ENCODE measurements at places on chromosomes 16 and 17.

DNA sequence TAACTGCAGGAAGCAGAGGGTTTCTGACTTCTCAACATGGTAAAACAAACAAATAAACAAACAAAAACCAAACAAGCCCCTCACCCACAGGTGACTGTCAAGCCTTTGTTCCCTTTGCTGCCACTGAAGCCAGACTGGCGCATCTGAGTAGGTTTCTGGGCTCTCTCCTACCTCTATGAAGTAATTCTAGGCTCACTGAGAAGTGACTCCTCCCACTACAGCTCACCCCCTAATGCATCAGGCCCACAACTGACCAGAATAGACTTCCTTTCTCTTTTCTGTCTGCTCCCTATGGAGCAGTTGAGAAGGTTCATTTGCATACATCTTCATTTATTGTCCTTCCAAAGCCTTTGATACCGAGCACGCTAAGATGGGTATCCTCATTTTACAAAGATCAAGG, 77.0 kb upstream of the CCL2 start:
- DNase-seq = no peak

- no peak for DNase-seq
Measured at GRCh38 chr17:42018339-42018738, 1.1 kb upstream of the DNAJC7 start.

- DNase-seq = no peak
Measured at GRCh38 chr16:88805340-88805715, 1.7 kb downstream of the CDT1 start.

- DNase-seq = no peak
Measured at GRCh38 chr17:75457047-75457654, 716 bp downstream of the TMEM94 start.

GRCh38 chr17:42087736-42088705, 10.3 kb downstream of the ZNF385C start:
- no peak for DNase-seq

DNA sequence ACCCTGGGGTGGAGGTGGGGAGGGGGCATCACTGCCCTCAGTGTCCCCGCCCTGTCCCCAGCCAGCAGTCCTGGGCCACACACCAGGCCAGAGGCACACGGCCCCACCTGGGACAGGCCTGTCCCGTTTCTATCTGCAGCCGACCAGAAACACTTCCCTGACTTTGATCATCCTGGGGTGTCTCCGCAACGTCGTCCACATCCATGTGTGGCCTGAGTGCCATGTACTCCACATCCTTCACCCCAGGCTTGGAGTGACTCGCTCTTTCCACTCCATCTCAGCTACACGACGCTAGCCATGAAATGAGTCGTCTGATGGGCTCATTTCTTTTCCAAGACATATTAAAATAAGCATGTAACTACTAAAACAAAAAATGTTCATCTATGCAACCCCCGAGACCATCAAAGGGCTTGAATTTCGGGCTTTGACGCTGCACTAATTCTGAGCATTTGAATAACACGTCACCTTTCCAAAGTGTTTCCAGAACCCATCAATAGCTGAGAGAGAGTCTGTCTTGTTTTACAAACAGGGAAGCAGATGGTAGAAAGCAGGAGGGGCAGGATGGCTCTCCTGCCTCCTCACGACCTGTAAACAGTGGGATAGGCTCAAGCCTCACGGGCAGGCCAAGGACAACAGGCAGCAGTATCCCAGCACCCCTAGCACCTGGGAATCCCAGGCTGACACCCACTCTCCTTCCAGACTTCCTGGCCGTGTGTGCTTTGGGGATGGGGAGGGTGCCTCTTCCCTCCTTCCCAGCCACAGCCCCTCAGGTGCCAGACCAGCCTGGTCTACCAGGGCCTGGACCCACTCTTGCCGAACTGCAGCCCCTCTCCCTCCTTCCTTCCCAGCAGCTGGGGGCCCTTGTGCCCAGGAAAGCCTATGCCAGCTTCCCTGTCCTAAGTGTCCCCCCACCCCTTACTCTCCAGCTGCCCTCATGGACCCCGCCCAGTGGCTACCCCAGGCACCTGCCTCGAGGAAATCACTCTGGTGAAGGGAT, 20.0 kb upstream of the RASD1 start:
- DNase-seq = no peak

DNA sequence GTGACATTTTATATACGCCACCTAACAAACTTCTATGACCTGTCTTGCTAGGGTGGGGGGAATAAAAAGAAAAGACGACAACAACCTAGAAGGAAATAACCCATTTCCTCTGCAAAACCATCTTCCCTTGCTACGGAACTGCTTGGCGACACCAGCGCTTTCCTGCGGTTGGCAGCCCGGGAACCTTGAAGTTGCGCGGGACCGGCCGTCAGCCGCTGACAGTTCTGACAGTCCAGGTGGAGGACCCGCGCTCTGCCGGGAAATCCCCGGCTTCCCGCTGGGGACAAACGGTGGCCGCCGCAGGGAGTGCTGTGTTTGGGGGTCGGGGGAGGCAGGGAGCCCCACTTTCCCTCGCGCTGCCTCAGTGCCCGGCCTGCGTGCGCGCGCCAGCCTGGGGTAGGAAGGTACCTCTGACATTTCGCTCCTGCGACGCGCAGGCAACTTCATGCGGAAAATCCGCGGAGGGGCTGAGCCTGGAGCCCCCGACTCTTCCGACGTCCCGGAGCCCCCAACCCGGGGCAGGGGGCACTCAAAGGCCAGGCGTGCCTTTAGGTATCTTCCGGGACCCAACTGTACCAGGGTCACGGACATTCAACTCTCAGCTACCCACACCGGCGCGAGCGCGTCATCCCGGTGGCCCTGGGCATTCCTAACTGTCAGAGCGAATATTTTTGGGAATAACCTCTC, 516 bp downstream of the SLC16A6 start:
- peak; percentile 35 for DNase-seq

DNA sequence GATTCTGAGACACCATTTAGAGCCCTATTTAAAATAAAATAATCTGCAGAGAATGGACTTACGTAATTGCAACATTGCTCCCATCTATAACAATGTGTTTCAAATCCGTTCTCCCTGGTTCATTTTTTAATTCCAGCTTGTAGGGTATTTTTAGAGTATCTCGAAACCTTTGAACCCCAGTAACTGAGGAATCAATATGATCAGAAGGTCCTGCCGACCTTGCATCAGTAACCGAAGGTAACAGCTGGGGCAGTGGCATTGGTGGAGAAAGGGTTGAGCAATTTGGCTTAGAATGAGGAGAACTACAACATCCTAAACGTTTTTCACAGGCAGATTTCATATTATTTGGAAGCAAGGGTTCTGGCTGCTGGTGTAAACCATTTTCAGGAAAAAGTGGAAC, 49.3 kb downstream of the N4BP1 start:
- DNase-seq = no peak

DNA sequence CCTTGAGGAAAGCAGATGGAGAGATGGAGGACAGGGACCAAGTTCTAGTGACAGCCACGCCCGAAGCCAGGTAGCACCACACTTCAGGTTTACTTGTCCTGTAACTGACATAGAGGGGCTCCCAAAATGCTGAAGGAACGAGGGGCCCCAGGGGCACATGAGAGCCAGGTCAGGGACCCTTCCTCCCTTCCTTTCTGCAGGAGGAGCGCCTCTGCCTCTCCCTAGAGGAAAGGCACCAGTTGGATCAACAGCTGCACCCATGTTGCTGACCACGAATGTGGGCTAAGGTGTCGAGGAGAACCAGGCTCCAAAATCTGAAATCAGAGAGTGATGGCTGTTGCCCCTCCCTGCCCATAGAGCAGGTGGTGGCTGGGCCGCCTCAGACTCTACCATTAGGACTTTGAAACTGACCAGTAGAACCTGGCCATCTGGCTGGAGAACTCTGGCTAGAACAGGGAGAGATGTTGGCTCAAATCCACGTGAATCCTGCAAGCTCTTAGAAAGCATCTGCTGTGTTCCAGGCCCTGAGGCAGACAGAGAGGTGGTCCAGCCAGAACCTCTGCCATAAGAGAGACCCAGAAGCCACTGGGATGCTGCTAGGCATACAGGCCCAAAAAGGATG, 218.8 kb downstream of the KATNIP start:
- DNase-seq = no peak

DNA sequence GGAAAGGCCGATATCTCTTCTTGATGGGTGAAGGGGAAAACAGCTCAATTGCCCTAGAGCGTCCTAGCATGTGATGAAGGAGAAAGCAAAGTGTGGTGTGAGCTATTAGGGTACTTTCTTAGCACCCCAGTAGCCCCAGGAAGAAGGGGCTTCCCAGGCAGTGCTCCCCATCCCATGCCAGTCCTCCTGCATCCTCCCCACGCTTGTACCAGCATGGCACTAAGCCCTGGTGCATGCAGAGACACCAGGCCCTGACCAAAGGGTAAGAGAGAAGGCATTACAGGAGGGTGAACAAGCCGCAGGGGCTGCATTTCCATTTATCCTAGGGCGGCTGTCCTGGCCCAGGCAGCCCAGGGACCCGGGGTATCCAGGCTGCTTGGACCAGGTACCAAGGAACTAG, 3.1 kb downstream of the CYB561 start:
- DNase-seq = no peak

- DNase-seq = peak; percentile 91
Measured at GRCh38 chr17:78214016-78214705, at the start of gene BIRC5. BIRC5 (plus strand) TSS chr17:78214253; CDS start chr17:78214317, 64 bp downstream.

DNA sequence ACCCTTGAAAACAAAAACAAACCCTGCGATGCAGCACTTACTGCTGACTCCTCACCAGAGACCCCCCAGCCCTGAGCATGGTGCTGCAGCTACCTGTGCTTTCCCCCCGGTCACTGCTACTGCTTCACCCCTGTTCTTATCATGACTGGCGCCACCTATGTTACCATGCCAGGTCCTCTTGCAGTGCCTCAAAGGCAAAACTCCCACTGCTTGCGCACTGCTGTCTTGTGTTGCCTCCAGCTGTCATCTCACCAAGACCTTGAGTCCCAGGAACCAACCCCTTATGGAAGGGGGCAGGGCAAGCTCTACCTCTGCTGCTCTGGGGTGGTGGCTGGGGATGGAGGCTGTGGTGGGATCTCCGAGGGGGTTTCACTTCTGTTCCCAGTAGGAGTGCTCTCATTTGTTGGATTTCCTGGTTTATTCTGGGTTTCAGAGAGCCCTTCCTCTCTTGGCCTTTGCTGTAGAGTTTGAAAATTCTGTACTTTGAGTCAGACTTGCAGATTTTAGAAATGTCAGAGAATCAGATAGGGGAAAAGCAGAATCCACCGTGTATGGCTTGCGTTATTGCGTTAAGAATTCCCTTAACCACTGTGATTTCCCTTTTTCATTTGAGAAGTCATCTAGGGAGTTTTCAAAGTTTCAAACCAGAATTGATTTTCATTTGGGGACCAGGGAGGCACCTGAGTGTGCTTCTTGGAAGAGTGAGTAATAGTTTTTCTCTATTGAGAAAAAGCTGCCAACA, 96.6 kb downstream of the SPECC1 start:
- no peak for DNase-seq

GRCh38 chr16:12976496-12976895, 75.1 kb downstream of the SHISA9 start:
- DNase-seq = no peak

GRCh38 chr16:66740010-66740409, 11.4 kb downstream of the DYNC1LI2 start:
- no peak for DNase-seq

DNA sequence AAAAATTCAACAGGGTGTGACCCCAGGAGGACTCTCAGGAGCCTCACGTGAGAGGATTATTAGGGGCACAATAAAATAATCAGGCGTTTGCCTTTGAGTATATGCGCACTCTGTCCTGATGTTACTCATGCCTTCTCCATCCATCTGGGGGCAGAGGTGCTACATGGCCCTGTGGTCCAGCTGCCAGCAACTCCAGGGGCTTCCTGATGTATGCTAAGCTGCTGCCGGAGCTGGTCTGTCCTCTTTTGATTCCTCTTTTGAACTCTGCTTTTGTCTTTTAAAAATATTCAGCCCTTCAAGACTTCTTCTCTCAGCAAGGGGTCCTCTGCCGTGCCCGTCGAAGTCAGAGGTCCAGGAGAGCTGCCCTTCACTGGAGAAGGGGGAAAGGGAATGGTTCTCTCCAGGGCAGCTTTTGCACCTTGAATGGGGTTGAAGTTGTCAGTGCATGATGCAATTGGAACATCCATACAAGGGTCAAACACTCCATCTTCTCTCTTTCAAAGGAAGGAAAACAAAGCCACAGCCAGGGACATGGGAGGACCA, 431.4 kb downstream of the SHISA9 start:
- no peak for DNase-seq

DNA sequence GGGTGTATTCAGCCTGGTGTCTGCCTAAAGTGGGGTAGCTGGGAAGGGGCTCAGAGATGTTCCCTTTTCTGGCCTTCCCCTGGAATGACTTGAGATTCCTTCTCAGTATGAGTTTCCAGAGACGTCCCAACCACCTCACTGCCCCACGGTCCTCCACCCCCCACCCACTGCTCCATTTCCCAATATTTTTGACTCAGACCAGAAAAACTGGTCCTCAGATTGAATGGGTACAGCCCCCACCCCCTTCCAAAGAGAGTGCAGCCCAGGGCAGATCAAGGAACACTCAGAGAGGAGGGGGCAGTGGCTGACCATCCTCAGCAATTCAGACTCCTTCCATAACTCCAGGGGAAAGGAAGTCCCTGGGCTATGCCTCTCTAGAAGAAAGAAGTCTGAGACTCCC, 3.2 kb downstream of the ACLY start:
- DNase-seq = no peak

- no peak for DNase-seq
Measured at GRCh38 chr16:78783570-78784079, 684.2 kb downstream of the WWOX start.

- DNase-seq = no peak
Measured at GRCh38 chr16:5215901-5216300, 118.3 kb upstream of the EEF2KMT start.

DNA sequence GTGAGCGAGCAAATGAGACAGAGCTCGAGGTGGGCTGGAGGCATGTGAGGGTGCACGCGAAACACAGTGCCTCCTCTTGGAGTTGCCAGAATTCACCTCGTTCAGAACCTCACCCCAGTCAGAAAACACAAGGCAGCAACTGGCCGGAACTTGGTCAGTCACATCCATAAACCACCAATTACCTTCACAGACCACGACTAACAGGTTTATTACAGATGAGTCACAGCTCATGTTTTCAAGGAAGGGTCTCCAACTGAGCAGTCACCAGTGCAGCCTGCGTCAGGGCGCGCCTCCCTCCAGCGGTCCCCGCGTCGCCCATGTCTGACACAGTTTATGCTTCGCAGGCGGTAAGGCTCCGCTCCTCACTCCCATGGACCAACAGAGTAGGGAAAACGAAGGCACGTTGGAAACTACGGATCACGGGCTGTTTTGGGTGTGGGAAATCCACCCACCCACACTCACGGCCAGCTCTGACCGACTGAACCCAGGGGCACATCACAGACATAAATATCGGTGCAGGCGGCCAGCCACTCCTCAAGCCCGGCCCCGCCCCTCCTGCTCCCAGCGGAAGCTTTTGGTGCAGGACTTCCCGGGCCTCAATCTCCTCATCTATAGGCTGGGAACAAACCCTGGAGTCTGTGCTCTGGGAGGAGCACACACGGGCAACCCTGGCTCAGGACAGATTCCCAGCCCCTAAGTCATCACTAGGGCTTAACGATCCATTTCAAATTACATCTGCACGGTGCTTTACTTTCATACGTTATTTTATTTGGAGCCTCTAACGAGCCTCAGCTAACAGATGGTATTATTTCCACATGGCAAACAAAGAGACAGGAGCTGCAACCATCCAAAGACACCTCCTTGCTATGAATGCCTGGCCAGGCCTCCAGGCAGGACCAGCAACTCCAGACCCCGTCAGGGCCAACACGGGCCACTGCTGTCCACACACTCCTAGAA, 126.3 kb downstream of the ZNF778 start:
- DNase-seq = no peak

GRCh38 chr17:48231995-48232959, 124.7 kb downstream of the SNX11 start:
- DNase-seq = no peak

All from left ventricle myocardium inferior (tissue), 1 donor.